ENCODE measurements at places on chromosomes 3 and 15.

- no peak for DNase-seq
Observed at GRCh38 chr3:191143224-191143623, 55.8 kb upstream of the OSTN start.

GRCh38 chr3:121809249-121809648 is 25.6 kb downstream of the IQCB1 start:
- no peak for DNase-seq

DNA sequence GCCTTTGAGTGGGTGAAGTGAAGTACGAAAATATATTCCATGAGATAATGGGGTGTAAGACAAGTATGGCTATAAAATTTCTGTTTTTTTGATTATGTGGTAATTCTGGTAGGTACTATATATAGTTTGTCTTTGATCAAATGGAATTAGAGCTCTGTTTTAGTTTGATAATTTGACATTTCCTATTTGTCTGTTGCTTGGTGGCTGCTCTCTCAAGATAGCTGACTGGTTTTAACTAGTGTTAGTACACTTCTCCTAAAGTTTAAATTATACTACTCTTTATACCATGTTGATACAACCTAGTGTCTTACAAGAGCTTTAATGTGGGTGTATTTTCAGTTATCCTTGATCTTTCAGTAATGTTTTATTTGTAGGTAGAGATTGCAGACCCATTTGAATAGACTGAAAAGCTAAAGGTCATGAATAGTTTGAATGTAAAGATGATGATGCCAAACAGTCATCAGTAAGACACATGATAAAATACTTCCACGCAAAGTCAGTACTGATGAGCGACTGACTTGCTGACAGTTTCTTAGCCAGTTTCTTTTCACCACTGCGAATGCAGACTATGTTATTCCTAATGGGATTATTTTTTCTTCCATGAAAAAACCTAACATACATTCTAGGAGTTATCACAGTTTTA is 15.2 kb downstream of the SACM1L start:
- DNase-seq = no peak

DNA sequence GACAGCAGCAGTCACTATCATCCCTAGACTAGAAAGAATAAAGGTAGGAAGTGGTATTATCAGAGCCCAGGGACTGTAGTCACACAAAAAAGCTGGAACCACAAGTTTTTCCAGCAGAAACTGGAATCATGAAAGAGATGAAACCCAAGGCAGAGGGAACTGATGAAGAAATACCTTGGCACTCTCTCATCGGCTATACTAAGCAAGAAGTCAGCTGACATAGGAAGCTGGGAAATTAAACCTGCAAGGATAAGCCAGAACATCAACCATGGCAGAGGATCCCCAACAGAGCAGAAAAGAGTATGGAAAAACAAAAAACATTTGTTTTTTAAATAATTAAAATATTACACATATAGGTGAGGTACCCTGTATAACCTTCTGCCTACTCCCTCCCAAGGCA is 86.5 kb downstream of the AQR start:
- DNase-seq = no peak

DNA sequence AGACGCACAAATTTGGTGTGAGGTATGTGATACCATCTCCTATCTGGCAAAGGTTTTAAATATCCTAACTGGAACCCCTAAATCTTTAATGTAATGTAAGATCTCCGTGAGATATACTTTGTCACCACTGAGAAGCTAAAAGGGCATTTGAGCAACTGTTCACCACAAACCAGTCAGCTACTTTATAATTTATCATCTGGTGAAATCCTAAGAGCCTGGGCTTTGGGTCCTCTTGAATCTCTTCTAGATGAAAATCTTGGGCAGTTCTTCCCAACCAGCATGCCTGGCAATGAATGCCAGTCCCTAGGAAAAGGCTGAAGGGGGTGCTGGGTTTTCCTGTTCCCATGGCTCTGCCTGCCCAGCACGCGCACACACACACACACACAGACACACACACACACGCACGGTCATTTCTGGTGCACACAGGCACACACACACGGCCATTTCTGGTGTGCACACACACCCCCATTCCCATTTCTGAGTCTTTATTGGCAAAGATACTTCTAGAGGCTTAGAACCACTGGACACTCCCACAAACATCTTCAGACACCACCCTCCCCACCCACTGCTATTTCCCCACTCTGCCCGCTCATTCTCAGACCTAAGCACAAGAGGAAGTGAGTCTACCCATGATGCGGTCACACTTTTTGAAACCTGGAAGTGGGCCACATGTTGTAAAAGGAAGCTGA is 72.6 kb downstream of the MYO1E start:
- peak; percentile 92 for DNase-seq

GRCh38 chr15:26867200-26868007 is 542 bp downstream of the GABRA5 start:
- no peak for DNase-seq

- DNase-seq = no peak
Observed at GRCh38 chr3:107670986-107671385, 148.2 kb downstream of the BBX start.

GRCh38 chr3:196142202-196142956 is 60.5 kb upstream of the TFRC start:
- no peak for DNase-seq

DNA sequence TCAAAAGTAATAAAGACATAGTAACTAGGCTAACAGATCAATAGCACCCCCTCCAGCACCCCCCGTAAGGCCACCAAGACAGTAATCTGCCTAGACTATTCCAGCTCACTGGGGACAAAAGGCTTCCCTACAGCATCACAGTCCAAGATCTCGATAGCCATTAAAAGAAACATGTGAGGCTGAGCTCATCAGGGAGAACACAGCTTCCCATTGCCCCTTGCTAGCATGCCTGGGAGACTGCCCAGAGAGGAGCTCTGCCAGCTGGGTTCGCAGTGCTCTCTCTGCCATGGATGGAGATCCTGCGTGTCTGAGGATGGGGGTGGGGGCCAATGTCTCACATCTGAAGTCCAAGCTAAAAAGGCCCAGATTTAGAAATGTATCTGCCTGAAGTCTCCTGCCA is 17.8 kb downstream of the LRIG1 start:
- no peak for DNase-seq

- DNase-seq = no peak
Observed at GRCh38 chr3:134807189-134807588, 12.1 kb downstream of the EPHB1 start.

DNA sequence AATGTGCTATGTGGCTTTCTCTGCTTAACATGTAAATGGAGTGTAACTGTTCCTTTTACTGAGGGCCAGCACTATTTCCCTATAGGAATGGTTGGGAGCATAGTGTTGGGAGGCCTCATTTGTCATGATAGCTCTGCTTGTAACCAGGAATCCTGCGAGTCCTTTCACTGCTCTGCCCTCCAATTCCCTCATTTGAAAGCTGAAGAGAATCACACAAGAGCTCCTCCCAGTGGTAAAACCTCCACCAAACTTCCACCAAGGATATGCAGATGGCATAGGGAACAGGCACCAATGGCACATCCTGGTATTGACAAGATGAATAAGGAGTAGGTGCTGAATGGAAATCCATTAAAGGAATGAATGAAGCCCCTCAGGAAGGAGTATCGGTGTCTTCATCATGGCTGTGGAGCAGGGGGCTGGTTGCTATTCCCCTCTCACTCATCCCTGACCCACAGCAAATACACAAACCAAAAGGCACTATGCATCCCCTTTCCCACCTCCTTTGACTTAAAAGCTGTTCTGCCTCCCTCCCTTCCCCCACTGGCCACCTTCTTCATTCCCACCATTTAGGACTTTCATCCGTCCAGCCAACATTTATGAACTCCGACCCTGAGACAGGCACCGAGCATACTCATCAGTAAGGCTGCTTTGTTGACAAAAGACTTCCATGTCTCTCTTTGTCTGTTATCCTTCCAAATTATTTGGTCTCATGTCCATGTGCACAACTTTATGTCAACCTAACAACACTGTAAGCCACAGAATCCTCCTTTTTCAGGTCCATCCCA is 560.8 kb downstream of the FOXP1 start:
- no peak for DNase-seq

GRCh38 chr3:107100137-107100536 is 277.1 kb upstream of the CCDC54 start:
- DNase-seq = no peak

DNA sequence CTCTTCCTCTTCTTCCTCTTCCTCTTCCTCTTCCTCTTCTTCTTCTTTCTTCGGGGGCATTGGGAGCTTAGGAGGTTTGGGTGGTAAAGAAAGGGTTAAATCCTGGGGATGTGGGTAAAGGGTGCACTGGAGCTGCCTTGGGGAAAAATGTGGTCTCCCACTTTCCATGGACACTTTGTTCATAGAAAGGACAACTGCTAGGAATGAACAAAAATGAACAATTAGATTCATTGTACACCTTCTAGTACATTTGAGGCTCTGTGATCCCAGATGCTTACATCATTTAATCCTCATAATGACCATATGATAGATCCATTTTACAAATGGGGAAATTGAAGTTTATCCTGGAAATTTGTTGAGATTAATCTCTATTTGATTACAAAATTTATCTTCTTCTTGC is 699.7 kb downstream of the TUSC7 start:
- DNase-seq = no peak

- no peak for DNase-seq
Observed at GRCh38 chr15:25497934-25498333, 59.1 kb upstream of the UBE3A start.

- peak; percentile 38 for DNase-seq
Observed at GRCh38 chr3:178699810-178700209, 163.6 kb downstream of the KCNMB2 start.

DNA sequence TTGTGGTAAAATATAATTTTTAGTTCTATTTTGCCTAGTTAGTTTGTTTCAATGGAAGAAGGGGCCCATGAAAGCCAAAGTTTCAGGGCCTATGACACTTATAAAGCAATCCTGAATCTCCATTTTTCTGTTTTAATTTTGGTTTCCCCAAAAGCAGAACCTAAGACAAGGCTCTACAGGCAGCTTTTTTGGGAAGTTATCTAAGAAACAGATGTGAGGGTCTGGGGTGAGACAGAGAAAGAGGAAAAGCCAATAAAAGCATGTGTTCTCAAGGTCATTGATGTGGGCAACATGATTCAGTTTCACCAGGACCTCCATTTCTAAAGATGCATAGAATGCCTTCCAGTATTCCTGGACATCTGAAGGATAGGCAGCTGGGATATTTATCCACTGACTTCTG is 598.5 kb downstream of the PDCD6IP start:
- DNase-seq = no peak

GRCh38 chr3:178476886-178477285 is 59.4 kb upstream of the KCNMB2 start:
- no peak for DNase-seq

GRCh38 chr3:10173926-10174435 is 9.3 kb downstream of the IRAK2 start:
- DNase-seq = peak; percentile 91

- no peak for DNase-seq
Observed at GRCh38 chr3:138936741-138937689, 9.9 kb downstream of the FOXL2 start.

- DNase-seq = no peak
Observed at GRCh38 chr15:67030036-67030762, 35.2 kb upstream of the SMAD3 start.

- DNase-seq = no peak
Observed at GRCh38 chr3:57892423-57892822, 115.8 kb upstream of the FLNB start.

DNA sequence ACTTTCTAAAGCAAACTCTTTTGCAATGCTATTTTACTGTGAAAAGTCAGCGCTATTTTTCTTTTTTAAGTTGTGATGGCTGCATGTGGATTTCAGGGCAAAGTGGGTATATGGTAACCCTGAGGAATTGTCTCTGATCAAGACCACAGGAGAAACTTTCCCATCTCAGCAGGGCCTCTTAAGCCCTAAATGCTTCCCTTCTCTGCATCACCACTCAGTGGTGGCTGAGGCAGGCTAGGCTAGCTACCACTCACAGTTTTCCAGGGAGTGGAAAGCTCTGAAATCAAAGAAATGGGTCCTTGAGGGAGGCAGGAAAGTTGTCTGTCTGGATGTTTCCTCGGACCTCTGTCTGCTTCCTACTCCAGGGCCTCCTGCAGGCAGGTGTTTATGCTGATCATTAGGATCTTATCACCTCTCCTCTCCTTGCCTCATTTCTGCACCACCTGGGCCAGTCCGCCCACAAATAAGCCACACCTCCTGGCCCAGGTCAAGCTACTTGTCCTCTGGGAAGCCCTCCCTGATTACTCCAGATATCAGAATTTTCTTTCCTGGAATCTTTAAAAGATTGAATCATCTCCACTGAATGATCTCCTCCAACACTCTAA is 37.0 kb downstream of the CEMIP start:
- DNase-seq = no peak

GRCh38 chr3:124201226-124201625 is 209.3 kb upstream of the ROPN1 start:
- no peak for DNase-seq

DNA sequence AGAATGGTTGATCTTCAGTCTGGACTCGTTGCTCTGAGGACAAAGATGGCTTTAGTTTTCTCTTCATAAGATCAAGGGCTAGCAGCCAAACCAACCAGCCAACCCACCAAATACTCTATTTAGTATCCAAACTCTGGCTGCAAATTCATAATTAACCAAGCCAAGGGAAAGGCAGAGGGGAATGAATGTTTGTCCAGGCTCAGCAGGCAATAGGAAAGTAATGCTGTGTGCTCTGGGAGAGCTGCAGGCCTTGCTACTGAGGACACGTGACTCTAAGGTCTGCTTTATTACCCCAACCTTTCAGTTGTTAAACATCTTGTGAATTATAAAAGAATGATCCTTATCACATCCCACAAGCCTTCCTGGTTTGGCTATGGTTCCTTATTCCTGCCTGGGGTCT is 52.3 kb upstream of the GALNT15 start:
- DNase-seq = peak; percentile 72

- no peak for DNase-seq
Observed at GRCh38 chr15:88403351-88403791, 63.8 kb downstream of the MRPL46 start.

GRCh38 chr3:103609472-103609871 is 1174.7 kb downstream of the ZPLD1 start:
- DNase-seq = no peak

DNA sequence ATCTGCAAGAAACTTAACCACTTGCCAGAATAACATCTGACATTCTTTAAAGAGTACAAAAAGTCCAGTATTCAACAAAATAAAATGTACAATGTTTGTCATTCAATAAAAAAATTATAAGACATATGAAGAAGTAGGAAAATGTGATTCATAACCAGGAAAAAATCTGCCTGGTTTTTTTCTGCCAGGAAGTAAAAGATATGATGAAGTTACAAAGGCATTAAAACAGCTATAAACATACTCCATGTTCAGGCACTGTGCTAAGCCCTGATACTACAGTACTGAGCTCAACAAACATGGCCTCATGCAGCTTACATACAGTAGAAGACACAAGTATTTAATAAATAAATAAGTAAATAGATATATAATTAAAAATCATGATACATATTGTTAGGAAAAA is 178.4 kb upstream of the STT3B start:
- DNase-seq = no peak

- DNase-seq = no peak
Observed at GRCh38 chr3:52405066-52405465, 39.8 kb downstream of the SEMA3G start.

DNA sequence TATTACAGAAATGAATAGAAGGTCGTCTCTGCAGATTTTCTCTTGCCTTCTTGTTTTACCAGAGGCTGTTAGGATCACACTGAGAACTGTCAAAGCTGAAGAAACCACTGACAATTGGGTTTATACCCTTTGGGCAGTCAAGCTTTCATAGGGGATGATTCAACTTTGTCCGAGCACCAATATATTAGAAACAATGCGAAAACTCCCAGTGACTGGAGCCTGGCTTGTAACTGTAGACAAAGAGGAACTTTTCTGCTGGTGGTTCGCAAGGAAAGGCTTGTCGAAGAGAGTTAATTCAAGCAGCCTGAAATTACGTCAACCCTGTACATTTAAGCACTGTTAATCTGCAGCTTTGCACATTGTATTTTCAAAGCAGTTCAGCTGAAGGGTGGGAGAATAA is 193.2 kb upstream of the ZNF385D start:
- DNase-seq = peak; percentile 53

All from astrocyte of the cerebellum (primary cell).